A549 treated with DMSO at 1 μM for 4 hours (cell line): ENCODE measurements at places on chromosomes 7 and 10. TPM values are rescaled to one million over a fixed set of nuclear protein-coding genes. Genes with fewer than 3 reads are reported as not detected.

The SLIT1 gene
- 0.03 to 0.07 TPM (median 0.04 TPM) in 5 replicates for total RNA-seq

The FZD1 gene
- 2.4 to 2.9 TPM (median 2.6 TPM) in 5 replicates for total RNA-seq

The ZNF804B gene
- not detected in 5 replicates for total RNA-seq

The HPSE2 gene
- total RNA-seq: not detected in 5 replicates

The EPHA1 gene
- 0.27 TPM in 1 of 5 replicates, not detected in the others for total RNA-seq

The LRRC4 gene
- not detected in 5 replicates for total RNA-seq

The TDRD1 gene
- total RNA-seq: not detected in 5 replicates

The BTBD16 gene
- total RNA-seq: 0.44 to 1.5 TPM (median 0.59 TPM) in 5 replicates

The SPACDR gene
- total RNA-seq: 0.45 to 0.90 TPM (median 0.75 TPM) in 4 of 5 replicates, not detected in the other

The KNDC1 gene
- 1.3 to 3.2 TPM (median 1.7 TPM) in 5 replicates for total RNA-seq

The REEP3 gene
- 13.4 to 23.8 TPM (median 22.4 TPM) in 5 replicates for total RNA-seq

The SGPL1 gene
- 27.6 to 34.0 TPM (median 33.4 TPM) in 5 replicates for total RNA-seq

The TLL2 gene
- total RNA-seq: 0.08 to 0.14 TPM (median 0.10 TPM) in 5 replicates

The GPR26 gene
- not detected in 5 replicates for total RNA-seq

The HABP2 gene
- total RNA-seq: 0.03 to 0.13 TPM (median 0.08 TPM) in 4 of 5 replicates, not detected in the other

The ZPBP gene
- total RNA-seq: not detected in 5 replicates

The ADCY1 gene
- 1.9 to 3.4 TPM (median 2.4 TPM) in 5 replicates for total RNA-seq

The UBN2 gene
- total RNA-seq: 2.4 to 3.7 TPM (median 3.3 TPM) in 5 replicates

The VWC2 gene
- not detected in 5 replicates for total RNA-seq

The ZNF107 gene
- total RNA-seq: 2.3 to 4.0 TPM (median 3.0 TPM) in 5 replicates

The SPDYE9 gene
- not detected in 5 replicates for total RNA-seq

The AGMO gene
- total RNA-seq: 0.96 to 1.3 TPM (median 1.1 TPM) in 5 replicates

The TRPV5 gene
- not detected in 5 replicates for total RNA-seq

The CLCN1 gene
- 0.03 to 0.07 TPM (median 0.06 TPM) in 3 of 5 replicates, not detected in the others for total RNA-seq

The AKR1C2 gene
- total RNA-seq: 3,009 to 3,482 TPM (median 3,389 TPM) in 5 replicates

The PON3 gene
- 28.7 to 39.9 TPM (median 35.0 TPM) in 5 replicates for total RNA-seq

The CYP3A7 gene
- not detected in 5 replicates for total RNA-seq

The XRCC2 gene
- total RNA-seq: 5.0 to 6.9 TPM (median 6.2 TPM) in 5 replicates

The EBLN1 gene
- total RNA-seq: 0.19 TPM in 1 of 5 replicates, not detected in the others

The JAKMIP3 gene
- total RNA-seq: 1.6 to 2.0 TPM (median 1.9 TPM) in 5 replicates

The TMEM236 gene
- 0.03 to 0.12 TPM (median 0.07 TPM) in 5 replicates for total RNA-seq

The PRKAR2B gene
- total RNA-seq: 2.8 to 4.5 TPM (median 3.5 TPM) in 5 replicates

The NPVF gene
- not detected in 5 replicates for total RNA-seq

The POLL gene
- total RNA-seq: 13.4 to 16.4 TPM (median 15.0 TPM) in 5 replicates

The TUBGCP2 gene
- total RNA-seq: 37.3 to 49.9 TPM (median 43.0 TPM) in 5 replicates

The SFTPD gene
- total RNA-seq: 0.16 to 0.44 TPM (median 0.21 TPM) in 4 of 5 replicates, not detected in the other

The ATP6V0E2 gene
- 51.3 to 64.6 TPM (median 55.6 TPM) in 5 replicates for total RNA-seq

The FKBP9 gene
- 76.3 to 121 TPM (median 93.5 TPM) in 5 replicates for total RNA-seq

The NKX6-2 gene
- 0.10 to 0.25 TPM (median 0.23 TPM) in 5 replicates for total RNA-seq

The COL13A1 gene
- 0.16 to 0.62 TPM (median 0.33 TPM) in 5 replicates for total RNA-seq
